ENCODE measurements at places on chromosomes 3 and 15.

- peak; percentile 66 for DNase-seq
These were observed 50.1 kb downstream of the SUMF1 start for GRCh38 chr3:4416961-4417360.

GRCh38 chr3:157408499-157409149, 28.0 kb upstream of the PTX3 start:
- no peak for DNase-seq

- no peak for DNase-seq
These were observed 12.2 kb downstream of the CGNL1 start for GRCh38 chr15:57388464-57388863.

GRCh38 chr3:73072634-73073033, 11.2 kb downstream of the EBLN2 start:
- DNase-seq: no peak

- no peak for DNase-seq
These were observed 12.8 kb upstream of the AQP9 start for GRCh38 chr15:58125333-58125732.

- DNase-seq: no peak
These were observed 35.4 kb upstream of the INO80 start for GRCh38 chr15:41151451-41152005.

DNA sequence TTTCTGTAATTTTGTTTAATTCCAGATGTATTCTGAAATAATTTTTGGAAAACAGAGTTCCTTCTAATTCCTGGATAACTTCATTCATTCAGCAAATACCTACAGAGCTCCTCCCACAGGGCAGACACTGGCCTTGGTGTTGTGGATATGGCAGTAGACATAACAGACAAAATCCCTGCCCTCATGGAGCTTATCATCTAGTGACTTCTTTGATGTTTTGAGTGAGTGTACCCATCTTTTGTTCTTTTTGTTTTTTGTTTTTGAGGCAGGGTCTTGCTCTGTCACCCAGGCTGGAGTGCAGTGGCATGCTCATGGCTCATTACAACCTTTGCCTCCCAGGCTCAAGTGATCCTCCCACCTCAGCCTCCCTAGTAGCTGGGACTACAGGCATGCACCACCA, 21.1 kb downstream of the DET1 start:
- no peak for DNase-seq

DNA sequence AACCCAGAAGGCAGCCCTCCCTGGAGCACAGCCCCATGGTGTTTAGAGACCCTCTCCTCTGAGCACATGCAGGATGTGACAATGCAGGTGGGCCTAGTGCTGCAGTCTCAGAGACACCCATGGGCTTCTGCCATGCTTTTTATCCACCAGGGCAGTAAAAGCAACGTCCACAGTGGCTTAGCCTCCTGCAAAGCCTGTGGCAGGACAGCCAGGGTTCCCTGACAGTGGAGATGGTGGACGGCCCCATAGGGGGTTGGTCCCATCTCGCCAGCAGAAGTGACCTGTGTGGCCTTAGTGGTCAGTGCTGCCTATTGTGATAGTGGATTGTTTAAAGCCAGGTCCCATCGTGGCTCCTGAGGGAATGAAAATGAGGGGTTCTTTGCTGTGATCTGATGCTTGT, 46.6 kb downstream of the APBA2 start:
- DNase-seq: no peak

GRCh38 chr15:42584031-42584765, 8.8 kb downstream of the STARD9 start:
- DNase-seq: no peak

Data from stimulated activated CD8-positive, alpha-beta memory T cell treated with anti-CD3 and anti-CD28 coated beads, Interleukin-4, amount 100 ng/mL, for 48 hours (primary cell).